ENCODE measurements at places on chromosomes 3 and 15.

- H3K4me1 ChIP-seq, result peaks cover 8% of the 10 kb centered on the region
- H3K36me3 ChIP-seq, result no peaks in the 10 kb centered on the region
- DNase-seq, result no peak
Observed at GRCh38 chr15:56948764-56949101, 30.3 kb downstream of the TCF12 start.

DNA sequence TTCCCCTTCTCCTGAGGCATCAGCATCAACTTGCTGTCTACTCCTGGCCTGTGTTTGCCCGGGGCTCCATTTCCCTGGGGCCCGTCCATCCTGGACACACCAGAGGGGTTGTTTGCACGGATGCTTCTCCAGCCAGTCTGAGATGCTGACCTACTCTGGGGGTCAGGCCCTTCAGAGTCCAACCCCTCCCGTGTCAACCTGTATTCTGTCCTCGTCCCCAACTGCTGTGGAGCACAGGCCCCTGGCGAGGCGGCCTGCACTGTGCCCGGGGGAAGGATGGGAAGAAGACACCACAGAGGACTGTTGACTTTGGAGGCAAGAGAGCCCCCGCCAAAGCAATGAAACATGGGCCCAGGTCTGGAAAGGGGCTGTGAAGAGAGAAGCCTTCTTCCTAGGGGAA, 25.8 kb downstream of the ALS2CL start:
- no peaks in the 10 kb centered on the region for H3K27me3 ChIP-seq
- H3K36me3 ChIP-seq, result no peaks in the 10 kb centered on the region
- DNase-seq, result no peak
- no peak overlapping the region for H3K27ac ChIP-seq
- H3K4me1 ChIP-seq, result no peaks in the 10 kb centered on the region
- H3K4me3 ChIP-seq, result no peak overlapping the region

DNA sequence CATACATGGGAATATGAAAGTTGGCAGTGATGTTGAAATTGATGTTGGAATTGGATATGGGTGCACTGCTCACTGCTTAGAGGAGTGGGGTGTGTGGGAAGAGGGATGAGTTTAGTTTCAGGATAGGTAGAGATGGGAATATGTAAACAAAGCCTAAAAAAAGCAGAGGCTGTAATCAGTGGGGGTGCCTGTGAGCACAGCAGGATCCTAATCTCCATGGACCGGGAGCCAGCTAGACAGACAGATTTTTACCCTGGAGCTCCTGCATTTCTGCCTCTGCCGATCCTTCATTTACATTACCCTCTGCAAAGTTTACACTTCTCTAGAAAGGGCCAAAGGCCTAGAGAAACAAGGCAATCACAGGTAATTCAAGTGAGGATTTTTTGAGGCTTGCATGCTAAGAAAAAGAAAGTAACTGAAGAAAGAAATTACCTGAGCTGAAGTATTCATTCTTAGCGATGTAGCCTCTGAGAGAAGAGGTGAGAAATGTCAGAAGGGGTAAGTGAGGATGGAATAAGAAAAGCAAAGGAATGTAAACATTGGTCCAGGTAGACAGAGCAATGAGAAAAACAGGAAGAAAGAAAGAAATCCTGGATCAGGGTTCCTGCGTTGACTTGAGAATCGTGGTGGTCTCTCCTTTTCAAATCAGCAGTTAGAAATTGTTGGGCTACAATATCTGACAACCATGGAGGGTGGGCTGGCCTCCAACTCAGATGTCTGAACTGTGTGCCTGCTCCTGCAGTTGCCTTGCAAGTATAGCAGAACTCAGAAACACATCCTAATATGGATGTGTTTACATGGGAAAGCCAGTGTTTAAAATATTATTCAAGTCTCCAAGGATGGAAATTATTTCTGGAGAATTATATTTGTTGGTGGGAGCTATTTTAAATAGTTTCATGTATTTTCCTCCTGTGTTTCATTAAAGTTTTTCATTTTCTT, 79.8 kb downstream of the CRTC3 start:
- 0 out of 2 replicates have a peak overlapping the region, but pooled peaks have one; percentile 12 for H3K27ac ChIP-seq
- H3K27me3 ChIP-seq, result no peaks in the 10 kb centered on the region
- no peak overlapping the region for H3K4me3 ChIP-seq
- H3K36me3 ChIP-seq, result peaks cover 3% of the 10 kb centered on the region

DNA sequence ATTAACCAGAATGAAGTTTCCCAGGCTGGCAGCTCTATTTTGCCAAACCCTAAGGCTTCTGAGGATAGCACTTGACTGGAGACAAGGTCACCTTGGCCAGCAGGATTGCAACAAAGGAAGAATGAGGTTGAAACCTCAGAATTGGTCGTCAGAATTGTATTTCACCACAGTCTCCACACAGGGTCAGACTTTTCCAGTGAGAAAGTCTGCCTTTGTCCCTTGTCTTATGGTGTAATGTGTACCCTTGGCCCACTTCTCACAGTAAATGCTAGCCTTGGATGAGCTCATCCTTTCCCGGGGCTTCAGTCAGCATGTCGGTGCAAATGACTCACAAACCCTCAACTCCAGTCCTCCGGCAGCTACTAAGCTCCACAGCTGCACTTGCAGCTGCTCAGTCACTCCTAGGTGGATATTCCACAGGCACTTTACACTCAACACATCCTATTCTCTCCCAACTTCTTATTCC, 19.7 kb downstream of the SSR3 start:
- peak; percentile 97 for DNase-seq
- H3K4me3 ChIP-seq, result no peak overlapping the region
- H3K4me1 ChIP-seq, result peaks cover 28% of the 10 kb centered on the region
- H3K36me3 ChIP-seq, result peaks cover 9% of the 10 kb centered on the region

DNA sequence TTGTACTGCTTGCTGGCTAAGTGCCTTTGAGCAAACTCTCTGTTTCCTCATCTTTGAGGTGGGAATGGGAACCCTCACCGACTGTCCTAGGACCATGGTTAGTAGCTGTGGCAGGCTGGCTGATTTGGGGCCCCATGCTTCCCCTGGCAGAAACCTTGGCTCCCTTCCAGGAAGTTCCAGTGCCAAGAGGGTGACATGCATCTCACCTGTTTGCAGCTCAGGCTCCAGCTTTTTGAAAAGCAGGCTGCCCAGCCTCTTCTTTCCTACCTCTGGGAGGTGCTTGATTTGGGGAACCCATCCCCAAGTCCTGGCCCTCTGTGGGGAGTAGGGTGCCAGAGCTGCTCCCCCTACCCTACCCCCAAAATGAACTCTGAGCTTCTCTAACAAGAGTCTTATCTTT, 50.8 kb downstream of the RAB11A start:
- DNase-seq, result no peak
- H3K4me1 ChIP-seq, result no peaks in the 10 kb centered on the region
- H3K4me3 ChIP-seq, result no peak overlapping the region
- no peak overlapping the region for H3K27ac ChIP-seq

DNA sequence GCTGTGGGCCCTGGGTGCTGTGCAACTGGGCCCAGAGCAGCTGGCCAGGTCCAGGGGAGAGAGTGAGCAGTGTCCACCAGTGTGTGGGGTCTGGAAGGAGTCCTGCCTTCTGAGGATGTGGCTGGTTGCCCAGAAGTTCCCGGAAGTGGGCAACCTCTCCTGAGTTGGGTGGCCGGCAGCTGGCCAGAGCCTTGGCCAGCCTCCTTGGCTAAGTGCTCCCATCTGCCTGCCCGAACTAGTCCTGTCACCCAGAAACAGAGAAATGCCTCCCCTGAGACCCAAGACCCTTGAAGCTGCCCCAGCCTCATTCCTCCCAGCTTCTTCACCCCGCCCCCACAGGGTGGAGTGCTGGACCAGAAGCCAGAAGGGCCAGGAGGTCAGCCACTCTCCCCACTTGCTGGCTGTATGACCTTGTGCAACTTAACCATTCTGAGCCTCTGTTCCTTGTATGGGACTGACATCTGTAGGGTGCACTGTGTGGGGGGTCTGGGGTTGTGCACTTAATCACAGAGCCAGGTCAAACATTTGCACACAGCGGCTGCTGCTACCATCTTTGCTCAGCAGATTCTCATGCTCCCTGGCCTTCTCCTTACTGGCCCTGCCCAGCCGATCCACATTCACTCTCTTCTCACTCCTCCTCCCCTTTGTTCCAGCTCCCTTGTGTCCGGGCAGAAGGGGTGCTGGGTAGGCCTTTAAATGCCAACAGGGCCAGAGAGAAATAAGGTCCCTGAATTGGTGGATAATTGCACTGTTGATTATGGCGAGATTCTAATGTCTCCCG, 7.5 kb upstream of the ALAS1 start:
- peaks cover 7% of the 10 kb centered on the region for H3K4me1 ChIP-seq
- no peak overlapping the region for H3K27ac ChIP-seq
- H3K4me3 ChIP-seq, result no peak overlapping the region
- no peaks in the 10 kb centered on the region for H3K27me3 ChIP-seq
- no peak for DNase-seq
- no peaks in the 10 kb centered on the region for H3K36me3 ChIP-seq

- H3K27me3 ChIP-seq, result no peaks in the 10 kb centered on the region
- peaks cover 10% of the 10 kb centered on the region for H3K36me3 ChIP-seq
- H3K4me1 ChIP-seq, result peaks cover 32% of the 10 kb centered on the region
- H3K4me3 ChIP-seq, result peak overlapping the region; percentile 14
Observed at GRCh38 chr3:14143271-14144225, 18.7 kb downstream of the TMEM43 start.

DNA sequence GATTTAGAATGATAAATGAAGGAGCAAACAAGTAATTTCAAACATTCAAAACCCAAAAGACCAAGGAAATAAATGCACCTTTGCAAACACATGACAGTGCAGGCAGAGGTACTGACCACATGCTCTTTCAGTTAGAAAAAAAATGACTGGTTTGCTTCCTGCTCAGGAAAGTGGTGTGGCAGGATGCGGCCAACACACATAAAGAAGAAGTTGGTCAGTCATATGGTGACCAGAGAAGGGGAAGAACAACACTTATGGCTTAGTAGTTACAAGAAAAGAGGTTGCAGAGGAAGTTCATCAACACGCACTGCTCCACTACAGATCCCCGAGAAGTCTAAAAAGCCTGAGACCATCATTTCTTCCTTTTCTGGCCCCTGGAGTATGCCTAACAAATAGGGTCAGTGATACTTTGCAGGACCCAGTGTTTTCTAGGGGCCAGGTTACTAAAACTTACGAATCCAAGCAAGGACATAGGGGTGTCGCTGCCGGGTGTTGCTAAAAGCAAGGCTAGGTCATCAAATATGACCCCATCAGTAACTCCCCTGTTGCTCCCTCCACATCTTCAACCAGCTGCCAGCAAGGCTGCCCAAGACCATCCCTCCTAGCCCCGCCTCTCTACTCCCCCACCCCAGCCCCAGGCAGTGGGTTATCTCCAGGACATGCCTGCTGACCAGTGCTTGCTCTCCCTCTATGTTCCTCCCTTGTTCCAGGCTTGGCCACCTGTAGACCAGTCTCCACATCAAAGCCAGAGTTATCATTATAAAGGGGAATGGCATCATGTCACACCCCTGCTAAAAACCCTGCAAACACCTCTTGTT, 11.2 kb downstream of the ATP8B4 start:
- DNase-seq, result no peak
- H3K4me3 ChIP-seq, result no peak overlapping the region
- H3K4me1 ChIP-seq, result no peaks in the 10 kb centered on the region
- no peaks in the 10 kb centered on the region for H3K36me3 ChIP-seq

GRCh38 chr3:87333393-87333892, 57.1 kb upstream of the POU1F1 start:
- H3K36me3 ChIP-seq, result no peaks in the 10 kb centered on the region
- peaks cover 43% of the 10 kb centered on the region for H3K4me1 ChIP-seq
- H3K27ac ChIP-seq, result peak overlapping the region; percentile 98
- DNase-seq, result peak; percentile 99
